ENCODE measurements at places on chromosomes 1 and 21. TPM values are rescaled to one million over a fixed set of nuclear protein-coding genes. Genes with fewer than 3 reads are reported as not detected.

PLA2G2C gene
- polyA plus RNA-seq = not detected

DPH5 gene
- 53.7 TPM for polyA plus RNA-seq

KRTAP19-3 gene
- not detected for polyA plus RNA-seq

BMP8B gene
- polyA plus RNA-seq = 0.09 TPM

COL8A2 gene
- not detected for polyA plus RNA-seq

S1PR1 gene
- polyA plus RNA-seq = 247 TPM

KLF17 gene
- polyA plus RNA-seq = not detected

TNFRSF18 gene
- 0.32 TPM for polyA plus RNA-seq

NASP gene
- polyA plus RNA-seq = 108 TPM

KPRP gene
- not detected for polyA plus RNA-seq

KLHDC7A gene
- not detected for polyA plus RNA-seq

ABL2 gene
- polyA plus RNA-seq = 1.9 TPM

SPATA46 gene
- not detected for polyA plus RNA-seq

CRYBG2 gene
- 1.1 TPM for polyA plus RNA-seq

AMIGO1 gene
- polyA plus RNA-seq = 17.4 TPM

FAM72C gene
- polyA plus RNA-seq = not detected

NTMT2 gene
- polyA plus RNA-seq = not detected

SYTL1 gene
- polyA plus RNA-seq = 105 TPM

DENND2D gene
- 192 TPM for polyA plus RNA-seq

CTH gene
- polyA plus RNA-seq = 2.8 TPM

SPRR2E gene
- not detected for polyA plus RNA-seq

CMPK1 gene
- polyA plus RNA-seq = 159 TPM

ZNF683 gene
- polyA plus RNA-seq = not detected

GBP6 gene
- polyA plus RNA-seq = 0.14 TPM

Data from naive thymus-derived CD4-positive, alpha-beta T cell (primary cell).